ENCODE measurements at places on chromosomes 12 and 14.

- DNase-seq: no peak
These were observed 9.7 kb downstream of the NAP1L1 start for GRCh38 chr12:76074701-76075336.

DNA sequence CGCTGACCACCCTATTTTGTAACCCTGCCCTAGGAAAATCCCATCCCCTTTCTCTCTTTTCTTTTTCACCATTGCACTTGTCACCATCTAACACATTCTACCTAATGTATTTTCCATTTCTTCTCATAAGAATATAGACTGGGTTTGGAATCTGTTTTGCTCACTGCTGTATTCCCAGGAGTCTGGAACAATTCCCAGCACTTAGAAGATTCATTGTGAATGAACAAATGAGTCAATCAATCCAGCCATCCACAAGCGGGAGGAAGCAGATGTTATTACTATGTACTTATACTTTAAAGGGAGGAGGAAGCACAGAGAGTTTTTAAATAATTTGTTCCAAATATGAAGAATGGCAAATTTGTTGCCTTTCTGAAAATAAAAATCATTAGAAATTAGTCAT, 142.1 kb downstream of the KIF21A start:
- no peak for DNase-seq

GRCh38 chr14:88961214-88961613, 136.8 kb downstream of the TTC8 start:
- DNase-seq: no peak

DNA sequence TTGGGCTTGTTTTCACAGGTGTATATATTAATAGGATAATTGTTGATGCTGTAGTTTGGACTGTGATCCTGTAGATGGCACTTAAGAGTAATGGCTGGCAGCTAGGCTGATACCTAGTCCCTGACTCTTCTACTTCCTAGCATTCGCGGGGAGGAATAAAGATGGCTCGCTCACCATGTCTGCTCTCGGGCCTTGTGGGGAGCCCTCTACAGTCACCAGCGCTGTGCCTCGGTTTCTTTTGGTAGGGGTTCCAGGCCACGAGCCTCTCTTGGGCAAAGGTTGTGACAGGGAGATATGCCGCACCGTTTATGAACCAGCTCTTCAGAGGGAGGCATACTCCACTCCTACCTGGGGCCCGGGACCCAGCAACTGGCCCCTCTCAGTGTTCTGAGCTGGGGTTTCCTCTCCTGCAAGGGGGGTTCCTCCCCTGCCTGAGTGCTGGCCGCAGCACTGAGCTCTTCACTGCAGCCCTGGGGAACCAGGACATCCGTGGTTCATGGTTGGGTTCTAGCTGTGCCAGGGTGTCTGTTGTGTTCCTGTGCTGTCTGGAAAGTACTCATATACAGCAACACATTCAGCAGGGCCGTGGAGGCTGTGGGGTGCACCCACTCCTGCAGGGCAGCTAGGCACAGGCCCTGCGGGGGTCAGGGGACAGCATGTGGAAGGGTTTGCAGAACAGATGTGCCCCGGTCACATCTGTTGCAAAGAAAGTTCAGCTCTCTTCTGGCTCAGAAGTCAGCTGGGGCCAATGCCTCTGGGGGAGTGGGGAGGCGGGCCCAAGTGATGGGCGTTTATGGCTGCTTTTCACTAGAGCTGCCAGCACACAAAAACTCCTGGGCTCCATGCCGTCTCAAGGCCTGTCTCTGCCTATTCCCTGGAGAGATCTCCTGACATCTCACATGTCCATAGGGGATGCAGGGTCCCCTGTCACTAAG, 147.9 kb downstream of the PPFIA2 start:
- no peak for DNase-seq

DNA sequence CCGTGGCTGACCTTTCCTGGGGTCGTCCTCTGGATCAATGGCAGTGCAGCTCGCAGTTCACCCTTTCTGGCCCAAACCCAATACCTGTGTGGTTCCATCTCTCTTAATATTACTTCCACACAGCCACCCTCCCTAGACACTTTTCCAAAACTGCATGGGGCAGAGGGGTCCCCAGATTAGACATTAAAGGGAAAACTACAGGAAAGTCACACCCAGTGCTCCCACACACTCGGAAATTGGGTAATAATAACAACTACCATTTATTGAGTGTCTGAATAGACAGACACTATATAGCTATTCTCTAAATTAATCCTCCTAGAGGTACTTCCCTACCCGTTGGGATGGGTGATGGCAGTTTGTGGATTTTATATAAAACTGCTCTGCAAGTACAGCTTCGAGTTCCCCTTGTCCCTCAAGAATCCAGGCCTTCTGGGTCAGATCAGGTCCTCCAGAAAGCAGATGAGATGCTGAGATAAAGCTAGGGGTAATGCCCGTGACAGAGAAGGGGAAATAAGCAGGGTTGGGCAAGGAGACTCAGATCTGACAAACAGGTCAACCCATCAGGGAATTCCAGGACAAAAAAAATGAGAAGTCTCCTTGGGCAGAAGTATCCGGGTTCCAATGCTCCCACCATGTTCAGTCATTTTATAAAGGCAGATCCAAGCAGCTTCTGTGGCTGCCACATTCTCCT, 795 bp upstream of the PXN start:
- DNase-seq: no peak

GRCh38 chr12:68438601-68439000, 106.4 kb upstream of the MDM1 start:
- DNase-seq: no peak

All from NCI-H1436 treated with DMSO at 0.1 percent for 48 hours (cell line).